Activated effector memory CD4-positive, alpha-beta T cell treated with Interleukin-2 at 50 U/mL for 16 hours (primary cell): ENCODE measurements at places on chromosomes 1 and 21.

- DNase-seq, result no peak
These were observed 650.8 kb downstream of the PLPP3 start for GRCh38 chr1:55928576-55928975.

DNA sequence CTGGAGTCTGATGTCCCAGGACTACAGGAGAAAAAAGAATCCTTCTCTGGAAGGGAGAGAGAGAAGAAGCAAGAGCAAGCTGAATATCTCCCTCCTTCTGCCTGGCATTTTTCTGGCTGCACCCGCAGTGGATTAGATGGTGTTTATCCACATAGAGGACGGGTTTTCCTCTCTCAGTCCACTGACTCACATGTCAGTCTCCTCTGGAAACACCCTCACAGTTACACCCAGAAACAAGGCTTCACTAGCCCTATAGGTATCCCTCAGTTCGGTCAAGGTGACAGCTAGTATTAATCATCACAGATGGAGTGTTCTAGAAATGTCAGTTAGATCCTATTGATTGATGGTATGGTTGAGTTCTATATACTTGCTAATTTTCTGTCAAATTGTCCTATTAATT is 87.9 kb downstream of the RHOU start:
- no peak for DNase-seq

GRCh38 chr1:98975113-98975512 is 29.5 kb downstream of the PLPPR5 start:
- DNase-seq, result no peak

DNA sequence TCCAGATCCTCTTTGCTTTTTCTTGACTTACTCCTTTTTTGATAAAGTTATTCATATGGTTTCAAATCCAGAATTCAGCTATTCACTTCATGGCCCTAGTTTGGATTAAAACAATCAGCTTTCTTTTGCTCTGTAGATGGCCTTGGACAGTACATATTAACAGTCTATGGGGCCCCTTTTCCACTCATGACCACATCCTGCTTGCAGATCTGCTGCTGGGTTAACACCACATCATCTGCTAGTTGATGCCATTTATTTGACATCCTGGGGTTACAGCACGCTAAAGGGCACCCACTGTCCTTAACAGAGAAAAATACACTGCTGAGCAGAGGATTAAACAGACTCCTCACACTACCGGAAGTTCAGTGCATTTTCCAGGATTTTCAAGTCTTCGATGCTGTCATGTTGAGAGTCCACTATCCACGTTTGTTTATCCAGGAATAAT is 941 bp upstream of the IFI16 start:
- peak; percentile 37 for DNase-seq
